Fibroblast of skin of abdomen (primary cell): ENCODE measurements at places on chromosomes 4 and X.

DNA sequence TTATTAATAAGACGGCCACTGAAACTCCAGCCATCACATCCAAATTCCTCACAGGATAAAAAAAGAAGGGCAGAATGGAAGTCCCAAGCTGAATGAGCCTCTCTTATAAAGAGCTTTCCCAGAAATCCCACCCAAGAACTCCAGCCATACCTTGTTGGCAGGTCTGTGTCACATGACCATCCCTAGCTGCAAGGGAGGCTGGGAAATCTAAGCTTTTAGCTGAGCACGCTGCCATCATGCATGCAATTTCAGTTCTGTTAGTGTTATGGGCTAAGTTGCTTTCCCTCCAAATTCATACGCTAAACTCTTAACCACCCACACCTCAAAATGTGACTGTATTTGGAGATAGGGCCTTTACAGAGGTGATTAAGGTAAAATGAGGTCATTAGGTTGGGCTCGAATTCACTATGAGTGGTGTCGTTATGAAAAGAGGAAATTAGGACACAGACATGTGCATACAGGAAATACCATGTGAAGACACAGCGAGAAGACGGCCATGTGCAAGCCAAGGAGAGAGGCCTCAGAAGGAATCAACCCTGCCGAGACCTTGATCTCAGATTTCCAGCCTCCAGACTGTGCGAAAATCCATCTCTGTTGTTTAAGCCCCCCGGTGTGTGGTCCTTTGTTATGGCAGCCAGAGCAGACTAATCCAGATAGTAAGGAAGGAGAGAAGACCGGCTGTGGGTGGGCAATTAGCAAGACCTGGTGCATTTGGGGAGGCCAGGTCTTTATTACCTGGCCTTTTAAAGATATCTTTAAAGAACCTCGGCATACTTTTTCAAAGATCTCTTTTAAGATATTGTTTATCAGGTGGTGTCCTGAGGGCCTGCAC lies 317.6 kb downstream of the BCOR start:
- DNase-seq, result no peak

GRCh38 chr4:158938220-158939044 lies 164.4 kb upstream of the RAPGEF2 start:
- peak; percentile 82 for DNase-seq

DNA sequence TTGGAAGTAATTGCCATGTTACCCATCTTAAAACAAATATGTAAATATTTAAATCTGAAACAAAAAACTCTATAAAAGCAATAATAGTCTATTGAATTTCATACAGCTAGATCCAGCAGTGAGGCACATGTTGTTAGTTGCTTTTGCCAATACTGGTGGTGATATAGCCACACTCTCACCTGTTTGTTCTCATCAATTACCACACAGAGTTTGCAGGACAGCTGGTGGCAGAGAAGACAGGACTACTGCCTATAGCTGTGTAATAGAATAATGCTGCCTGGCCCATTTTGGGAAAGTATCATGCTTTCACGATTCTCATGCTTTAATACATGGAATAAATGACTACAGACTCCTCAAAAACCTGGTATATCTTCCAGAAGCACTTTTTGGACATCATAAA lies 3.7 kb upstream of the PRR32 start:
- DNase-seq, result no peak

- peak; percentile 2 for DNase-seq
These were observed 27.0 kb downstream of the MAGEE1 start for GRCh38 chrX:76454456-76454927.

DNA sequence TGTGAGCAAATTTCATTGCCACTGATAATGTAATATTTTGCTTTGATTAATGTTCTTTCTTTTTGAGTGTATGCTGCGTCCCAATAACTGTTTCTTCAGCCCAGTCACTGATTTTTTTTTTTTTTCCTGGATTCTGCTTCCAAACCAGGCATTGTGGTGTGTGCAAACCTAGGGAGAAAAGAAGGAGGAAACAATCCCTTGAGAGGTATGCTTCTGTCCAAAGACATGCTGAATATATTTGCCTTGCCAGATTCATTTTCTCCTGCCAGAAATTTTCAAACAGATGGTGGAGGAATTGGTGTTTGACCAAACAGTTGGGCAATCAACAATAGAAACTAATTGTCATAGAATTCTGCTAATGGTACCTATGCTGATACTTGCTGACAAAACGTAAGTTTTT lies 753.6 kb downstream of the RPA4 start:
- no peak for DNase-seq

DNA sequence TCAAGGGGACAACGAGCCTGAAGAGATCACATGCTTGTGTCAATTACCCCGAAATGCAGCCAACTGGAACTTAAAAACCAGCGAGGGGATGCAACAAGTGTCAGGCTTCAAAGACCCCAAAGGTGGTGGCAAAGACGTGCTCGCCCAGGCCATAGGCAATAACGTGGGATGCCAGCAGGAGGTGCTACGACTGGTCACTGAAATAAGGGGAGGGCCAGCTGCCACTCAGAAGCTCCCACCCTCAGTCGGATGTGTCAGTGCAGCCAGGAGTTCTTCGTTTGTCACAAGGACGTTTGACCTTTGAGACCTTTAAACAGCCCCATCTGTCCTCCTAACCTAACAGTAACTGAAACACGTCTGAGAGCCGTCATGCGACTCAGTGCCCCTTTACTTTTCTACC lies 556.8 kb upstream of the PCDH10 start:
- no peak for DNase-seq

GRCh38 chrX:129743821-129744220 lies 5.0 kb downstream of the XPNPEP2 start:
- no peak for DNase-seq

DNA sequence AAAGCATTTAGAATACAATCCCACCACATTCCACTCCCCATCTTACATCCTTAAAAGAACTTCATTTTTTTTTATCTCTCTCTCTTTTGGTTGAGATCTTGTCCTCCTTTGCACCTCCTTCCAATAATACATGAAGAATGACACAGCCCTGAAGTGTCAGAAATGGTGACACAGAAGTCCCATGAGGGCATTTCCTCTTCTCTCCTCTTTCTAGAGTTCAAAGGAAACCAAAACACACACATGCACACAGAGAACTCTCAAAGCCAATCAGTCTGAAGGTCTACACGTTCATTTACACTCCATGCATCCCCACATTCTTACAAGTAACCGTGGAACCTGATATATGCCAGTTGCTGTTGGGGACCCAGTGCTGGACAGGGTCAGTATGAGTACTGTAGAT lies 450.7 kb downstream of the HNRNPD start:
- DNase-seq, result no peak

GRCh38 chrX:1576201-1576992 lies 15.0 kb upstream of the AKAP17A start:
- DNase-seq, result no peak

DNA sequence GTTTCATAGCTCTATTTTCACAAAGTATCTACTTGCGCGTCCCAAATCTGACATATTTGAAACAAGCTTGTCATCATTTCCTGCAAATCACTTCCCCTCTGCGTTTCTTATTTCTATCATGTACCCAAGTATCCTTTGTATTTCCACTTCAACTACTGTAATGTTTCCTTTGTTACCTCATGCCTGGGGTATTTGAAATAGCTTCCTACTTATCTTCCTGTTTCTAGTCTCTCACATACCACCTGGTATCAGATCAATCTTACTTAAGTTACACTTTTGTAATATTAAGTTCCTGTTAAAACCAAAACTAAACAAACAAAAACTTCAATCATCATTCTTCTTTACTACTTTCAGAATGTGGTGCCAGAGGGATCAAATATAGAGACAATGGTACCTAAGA lies 93.6 kb upstream of the SMAD1 start:
- DNase-seq, result peak; percentile 1

DNA sequence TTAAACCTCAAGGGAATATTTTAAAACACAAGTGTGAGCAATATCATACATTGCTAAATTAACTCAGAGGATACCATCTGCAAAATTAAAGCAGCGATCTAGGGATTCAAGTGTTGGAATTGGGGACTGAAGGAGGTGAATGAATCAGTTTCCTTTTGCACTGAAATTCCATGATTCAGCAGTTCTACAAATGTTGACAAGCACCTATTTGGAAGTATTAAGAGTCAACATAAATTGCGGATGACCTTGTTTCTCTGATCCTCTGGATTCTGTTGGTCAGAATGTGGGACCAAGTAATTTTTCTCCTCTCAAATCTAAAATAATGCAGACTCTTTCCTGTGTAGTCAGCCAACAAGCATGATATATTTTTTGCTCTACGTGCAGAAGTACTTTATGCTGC lies 78.8 kb downstream of the LDB2 start:
- DNase-seq, result no peak

DNA sequence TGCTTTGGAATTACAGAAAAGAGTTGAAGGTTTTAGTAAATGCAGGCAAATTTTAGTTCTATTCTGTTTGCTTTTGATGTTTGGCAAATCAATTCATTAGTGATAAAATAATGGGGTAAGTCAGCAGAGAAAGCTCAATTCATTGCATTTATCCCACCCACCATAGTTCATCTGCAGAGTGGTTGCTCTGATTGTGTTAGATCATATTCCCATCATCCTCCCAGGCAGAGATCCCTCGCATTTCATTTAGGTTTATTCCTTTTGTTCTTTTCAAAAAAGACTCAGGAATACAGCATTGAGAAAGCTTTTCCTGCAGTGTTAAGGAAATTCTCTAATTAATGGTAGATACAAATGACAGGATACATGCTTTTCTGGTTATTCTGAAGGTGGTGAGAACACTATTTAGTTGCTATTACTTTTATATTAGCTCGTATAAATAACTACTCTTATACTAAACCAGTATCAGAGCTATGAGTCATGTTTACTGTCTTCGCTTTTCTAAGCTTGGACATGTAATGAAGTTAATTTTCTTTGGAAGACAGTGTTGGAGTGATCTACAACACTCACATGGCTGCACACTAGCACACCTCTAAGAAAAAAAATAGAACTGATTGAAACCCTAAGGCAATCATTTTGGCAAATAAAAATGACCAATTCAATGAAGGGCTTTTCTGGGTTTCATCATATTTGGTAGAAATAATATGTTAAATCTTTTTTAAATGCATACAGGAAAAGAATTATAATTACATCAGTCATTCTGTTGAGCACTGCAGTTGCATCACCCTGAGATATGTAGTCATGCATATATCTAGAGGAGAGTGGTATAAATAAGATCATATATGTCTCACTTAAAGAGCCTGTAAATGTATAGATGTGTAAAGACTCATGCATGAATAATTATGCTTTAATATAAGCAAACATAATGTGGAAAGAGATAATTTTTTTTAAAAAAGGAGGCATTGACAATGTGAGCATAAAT lies 351.6 kb downstream of the PCDH7 start:
- DNase-seq, result peak; percentile 31

GRCh38 chr4:61401771-61402170 lies 201.6 kb downstream of the ADGRL3 start:
- no peak for DNase-seq

DNA sequence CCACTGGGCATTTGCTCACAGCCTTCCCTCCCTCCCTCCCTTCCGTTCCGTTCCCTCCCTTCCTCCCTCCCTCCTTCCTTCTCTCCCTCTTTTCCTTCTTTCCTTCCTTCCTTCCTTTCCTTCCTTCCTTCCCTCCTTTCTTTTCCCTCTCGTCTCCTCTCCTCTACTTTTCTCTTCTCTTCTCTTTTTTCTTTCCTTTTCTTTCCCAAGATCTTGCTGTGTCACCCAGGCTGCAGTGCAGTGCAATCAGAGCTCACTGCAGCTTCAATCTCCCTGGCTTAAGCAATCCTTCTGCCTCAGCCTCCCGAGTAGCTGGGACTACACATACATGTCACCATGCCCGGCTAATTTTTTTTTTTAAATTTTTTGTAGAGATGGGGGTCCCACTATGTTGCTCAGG lies 26.7 kb upstream of the ING2 start:
- DNase-seq, result no peak

DNA sequence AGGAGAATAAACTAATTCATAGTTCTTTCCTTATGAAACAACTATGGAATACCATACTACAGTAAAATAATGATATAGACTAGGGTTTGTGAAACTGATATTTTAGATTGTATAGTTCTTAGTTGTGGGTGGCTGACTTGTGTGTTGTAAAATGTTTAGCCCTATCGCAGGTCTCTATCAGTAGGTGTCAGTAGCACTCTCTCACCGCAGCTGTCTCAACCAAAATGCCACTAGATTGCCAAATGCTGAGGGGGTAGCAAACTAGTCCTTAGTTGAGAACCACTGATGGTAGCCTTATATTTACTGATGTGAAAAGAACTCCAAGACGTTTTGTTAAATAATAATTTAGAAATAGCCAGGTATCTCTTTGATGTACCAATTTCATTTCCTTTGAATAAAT lies 48.1 kb downstream of the RHOXF2B start:
- DNase-seq, result no peak

DNA sequence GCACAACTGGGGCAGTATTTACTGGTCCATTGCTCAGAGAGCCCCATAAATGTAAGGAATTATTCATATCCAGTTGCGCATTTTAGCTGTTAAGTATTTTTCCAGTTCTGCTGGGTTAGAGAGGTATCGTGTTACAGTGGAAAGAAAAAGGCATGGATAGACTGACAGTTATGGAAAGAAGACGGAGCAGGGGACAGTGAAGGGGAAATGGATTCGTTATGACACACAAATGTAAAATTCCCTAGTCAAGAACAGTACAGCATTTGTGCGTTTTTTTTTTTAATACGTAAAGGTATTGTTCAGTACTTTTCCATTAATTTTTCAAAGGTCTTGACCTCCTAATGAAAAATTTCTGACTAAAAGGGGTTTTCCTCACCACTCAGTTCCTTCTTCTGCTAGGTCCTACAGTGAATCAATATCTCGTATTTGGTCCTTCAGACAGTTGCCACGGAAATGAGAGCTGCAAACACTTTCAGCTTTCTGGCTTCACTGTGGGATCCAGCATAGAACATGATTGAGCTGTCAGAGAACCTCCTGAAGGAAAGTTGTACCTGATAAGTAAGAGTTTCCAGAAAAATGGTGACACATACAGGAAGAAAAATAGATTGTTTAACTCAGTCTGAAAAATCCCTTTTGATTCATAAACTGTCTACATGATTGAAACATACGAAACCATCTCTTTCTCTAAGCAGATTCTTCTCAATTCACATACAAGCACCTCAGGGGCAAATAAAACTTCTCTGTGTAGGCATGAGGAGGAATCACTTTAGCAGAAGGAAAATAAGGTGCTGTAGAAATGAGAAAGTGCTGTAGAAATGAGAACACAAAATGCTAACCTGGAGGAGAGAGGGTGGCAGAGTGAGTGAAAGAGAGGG lies 21.8 kb upstream of the BBS12 start:
- DNase-seq, result peak; percentile 28

GRCh38 chr4:30962939-30963338 lies 242.8 kb downstream of the PCDH7 start:
- DNase-seq, result peak; percentile 44

DNA sequence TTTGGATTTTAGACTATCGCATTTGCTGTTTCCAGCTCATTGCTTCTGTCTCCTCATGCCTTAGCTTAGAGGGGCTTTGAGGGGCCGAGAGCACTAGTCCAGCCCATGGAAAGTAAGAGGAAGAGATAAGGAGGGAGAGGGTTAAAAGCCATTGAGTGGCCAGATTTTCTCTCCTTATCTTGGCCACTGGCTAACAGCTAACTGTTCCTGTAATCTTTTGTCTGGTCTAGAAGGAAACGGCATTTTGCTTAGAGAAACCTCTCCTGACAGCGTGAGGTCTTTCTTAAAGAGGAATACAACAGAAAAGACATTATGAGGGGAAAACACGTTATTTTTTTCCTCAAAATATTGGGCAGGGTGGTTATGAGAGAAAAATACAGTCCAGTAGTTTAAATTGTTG lies 7.9 kb downstream of the GPR101 start:
- no peak for DNase-seq
